ENCODE measurements at places on chromosomes 7 and 10.

- peaks cover 6% of the 10 kb centered on the region for H3K36me3 ChIP-seq
- no peak for DNase-seq
- H3K4me3 ChIP-seq: no peak overlapping the region
- H3K4me1 ChIP-seq: peaks cover 93% of the 10 kb centered on the region
Measured at GRCh38 chr10:112986544-112987190, 36.6 kb downstream of the TCF7L2 start.

- H3K36me3 ChIP-seq: no peaks in the 10 kb centered on the region
- peaks cover 9% of the 10 kb centered on the region for H3K4me1 ChIP-seq
- peak overlapping the region; percentile 87 for H3K4me3 ChIP-seq
- peaks cover 35% of the 10 kb centered on the region for H3K27me3 ChIP-seq
Measured at GRCh38 chr7:20331910-20332813, 1.5 kb downstream of the ITGB8 start.

DNA sequence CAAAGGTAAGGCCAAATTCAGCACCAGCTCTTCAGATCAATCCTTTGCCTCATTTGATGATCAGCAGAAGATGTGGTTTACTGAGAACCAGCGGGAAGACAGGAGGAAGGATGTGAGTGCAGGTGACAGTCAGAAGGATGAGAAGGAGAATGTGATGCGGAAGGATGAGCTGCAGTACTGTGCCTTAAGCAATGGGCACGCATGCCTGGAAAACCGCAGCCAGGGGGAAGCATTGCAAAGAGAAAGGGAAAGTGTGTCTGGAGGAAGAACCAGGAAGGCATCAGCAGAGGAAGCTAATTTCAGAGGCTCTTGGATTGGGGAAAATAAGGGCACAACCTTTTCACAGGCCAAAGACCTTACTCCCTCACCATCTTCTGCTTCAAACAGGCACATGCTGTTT is 25.7 kb downstream of the C10orf71 start:
- no peak overlapping the region for H3K4me3 ChIP-seq
- H3K27me3 ChIP-seq: no peaks in the 10 kb centered on the region
- no peaks in the 10 kb centered on the region for H3K4me1 ChIP-seq
- peak; percentile 57 for DNase-seq

- H3K4me1 ChIP-seq: no peaks in the 10 kb centered on the region
- H3K27ac ChIP-seq: no peak overlapping the region
- DNase-seq: no peak
- no peak overlapping the region for H3K4me3 ChIP-seq
Measured at GRCh38 chr7:65233409-65234034, 140.1 kb upstream of the ZNF92 start.

GRCh38 chr10:17348501-17349349 is 105.7 kb downstream of the ST8SIA6 start:
- H3K36me3 ChIP-seq: no peaks in the 10 kb centered on the region
- no peaks in the 10 kb centered on the region for H3K4me1 ChIP-seq
- peak; percentile 43 for DNase-seq
- H3K27ac ChIP-seq: no peak overlapping the region
- H3K4me3 ChIP-seq: no peak overlapping the region
- H3K27me3 ChIP-seq: no peaks in the 10 kb centered on the region

DNA sequence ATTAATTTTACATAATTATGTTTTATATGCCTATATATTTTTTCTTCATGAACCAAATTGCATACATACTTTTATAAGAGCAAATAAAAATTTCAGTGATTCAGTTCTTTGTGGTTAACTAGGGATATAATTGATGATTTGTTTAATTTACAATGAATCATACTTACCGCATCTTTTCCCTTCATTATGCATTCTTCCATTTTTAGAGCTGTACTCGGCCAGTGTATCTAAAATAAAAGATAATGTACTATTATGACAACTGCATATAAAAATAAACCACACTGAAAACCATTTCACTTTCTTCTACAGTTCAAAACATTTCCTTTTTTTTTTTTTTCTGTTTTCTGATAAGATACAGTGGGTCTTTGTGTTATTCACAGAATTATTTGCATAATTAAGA is 179.9 kb downstream of the SEMA3E start:
- H3K4me3 ChIP-seq: no peak overlapping the region
- no peak for DNase-seq
- peaks cover 38% of the 10 kb centered on the region for H3K4me1 ChIP-seq
- H3K27ac ChIP-seq: no peak overlapping the region

DNA sequence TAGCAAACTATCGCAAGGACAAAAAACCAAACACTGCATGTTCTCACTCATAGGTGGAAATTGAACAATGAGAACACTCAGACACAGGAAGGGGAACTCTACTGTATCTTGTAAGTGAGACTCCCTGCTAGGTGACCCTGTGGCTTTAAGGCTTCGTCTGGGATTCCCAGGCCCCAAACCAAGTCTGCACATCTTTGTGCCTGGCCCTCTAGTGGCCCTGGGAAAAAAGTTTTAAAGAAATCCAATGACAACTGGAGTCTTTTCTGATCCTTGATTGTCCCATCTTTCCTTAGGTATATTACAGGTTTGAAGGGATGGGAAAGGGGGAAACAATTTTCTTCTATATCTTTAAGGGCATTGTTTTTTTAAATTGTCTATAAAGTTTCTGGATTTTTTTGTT is 10.6 kb upstream of the LIPM start:
- H3K4me3 ChIP-seq: no peak overlapping the region
- DNase-seq: peak; percentile 85
- H3K4me1 ChIP-seq: no peaks in the 10 kb centered on the region

DNA sequence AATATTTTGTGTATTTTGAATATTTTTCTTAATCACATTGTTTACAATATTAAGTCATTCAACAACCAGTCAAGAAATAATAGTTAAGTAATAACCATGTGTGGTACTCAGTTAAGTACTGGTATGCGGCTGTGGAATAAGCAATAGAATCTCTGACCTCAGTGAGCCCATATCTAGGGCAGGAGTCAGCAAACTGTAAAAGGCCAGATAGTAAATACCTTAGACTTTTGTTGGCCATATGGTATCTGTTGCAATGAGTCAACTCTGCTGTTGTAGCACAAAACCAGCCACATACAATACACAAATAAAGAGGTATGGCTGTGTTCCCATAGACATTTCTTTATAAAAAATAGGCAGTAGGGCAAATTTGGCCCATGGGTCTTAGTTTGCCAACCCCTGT is 311.6 kb upstream of the SEMA3A start:
- no peak overlapping the region for H3K4me3 ChIP-seq
- no peaks in the 10 kb centered on the region for H3K27me3 ChIP-seq
- H3K4me1 ChIP-seq: no peaks in the 10 kb centered on the region
- H3K27ac ChIP-seq: no peak overlapping the region

GRCh38 chr10:61894133-61894532 is 7.4 kb upstream of the ARID5B start:
- no peak for DNase-seq
- H3K36me3 ChIP-seq: no peaks in the 10 kb centered on the region
- peaks cover 22% of the 10 kb centered on the region for H3K27me3 ChIP-seq
- H3K4me3 ChIP-seq: no peak overlapping the region

- H3K4me1 ChIP-seq: no peaks in the 10 kb centered on the region
- no peak overlapping the region for H3K27ac ChIP-seq
- H3K4me3 ChIP-seq: peak overlapping the region; percentile 78
- no peaks in the 10 kb centered on the region for H3K36me3 ChIP-seq
Measured at GRCh38 chr10:116743266-116744064, 1.1 kb upstream of the HSPA12A start.

DNA sequence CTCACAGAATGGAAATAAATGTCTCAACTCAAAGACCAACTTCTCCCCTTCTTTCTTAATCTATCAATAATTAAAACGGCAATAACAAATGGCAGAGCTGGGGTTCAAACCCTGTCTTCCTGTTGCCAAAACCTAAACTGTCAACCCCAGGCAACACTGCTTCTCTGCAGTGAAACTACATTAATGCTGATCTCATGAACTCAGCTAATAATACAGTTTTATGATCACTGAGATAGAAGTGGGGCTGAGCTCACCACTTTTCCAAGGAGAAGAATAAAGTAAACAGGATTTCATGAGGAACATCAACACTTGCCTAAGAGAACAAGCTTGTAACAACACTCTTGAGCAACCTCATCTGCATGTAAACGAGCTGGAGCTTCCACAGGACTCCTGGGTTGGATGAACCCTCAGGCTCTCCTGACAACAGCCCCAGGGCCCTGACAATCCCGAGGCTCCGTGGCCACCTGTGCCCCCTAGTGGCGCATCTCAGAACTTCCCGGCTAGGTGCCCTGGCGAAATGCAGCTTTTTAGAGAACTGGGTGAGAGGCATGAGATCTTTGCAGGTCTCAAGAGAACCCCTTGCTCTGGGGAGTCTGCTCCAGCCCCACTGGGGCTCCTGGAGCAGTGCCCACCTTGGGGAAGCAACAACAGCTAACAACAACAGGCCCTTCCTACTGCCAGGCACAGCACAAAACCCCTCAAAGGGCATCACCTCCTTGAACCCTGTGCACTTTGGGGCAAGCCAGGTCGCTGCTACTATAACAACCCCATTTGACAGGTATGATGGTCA is 169.3 kb downstream of the SH3PXD2A start:
- peaks cover 9% of the 10 kb centered on the region for H3K4me1 ChIP-seq
- no peaks in the 10 kb centered on the region for H3K36me3 ChIP-seq
- no peak overlapping the region for H3K27ac ChIP-seq
- no peaks in the 10 kb centered on the region for H3K27me3 ChIP-seq

DNA sequence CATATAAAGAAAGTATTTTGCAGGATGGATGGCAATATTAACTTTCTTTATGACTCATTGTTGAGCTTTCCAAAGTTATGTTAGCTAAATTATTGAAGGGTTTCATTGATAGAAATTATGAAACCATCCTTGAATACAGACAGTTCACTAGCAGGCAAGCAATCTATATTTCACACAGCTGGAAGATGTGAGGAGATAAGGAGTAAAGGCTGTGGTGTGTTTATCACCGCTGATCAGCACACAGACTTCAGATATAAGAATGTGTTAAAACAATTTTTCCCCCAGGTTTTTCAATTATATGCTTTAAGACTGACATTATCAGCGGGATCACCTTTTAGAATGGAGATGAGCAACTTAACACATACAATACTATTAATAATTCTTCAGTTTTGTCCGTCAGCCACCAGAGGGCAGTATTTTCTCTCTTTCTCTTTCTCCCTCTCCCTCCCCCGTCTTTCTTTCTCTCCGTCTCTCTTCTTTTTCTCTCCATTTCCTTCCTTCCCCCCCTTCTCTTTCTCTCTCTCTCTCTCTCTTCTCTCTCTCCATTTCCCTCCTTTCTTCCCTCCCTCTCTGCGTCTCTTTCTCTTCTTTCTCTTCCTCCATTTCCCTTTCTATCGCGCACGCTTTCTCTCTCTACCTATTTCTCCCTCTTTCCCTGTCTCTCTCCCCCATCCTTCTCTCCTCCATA is 62.9 kb upstream of the FAM171A1 start:
- DNase-seq: peak; percentile 81
- H3K4me3 ChIP-seq: peak overlapping the region; percentile 40
- H3K27me3 ChIP-seq: peaks cover 12% of the 10 kb centered on the region
- no peaks in the 10 kb centered on the region for H3K4me1 ChIP-seq
- H3K27ac ChIP-seq: no peak overlapping the region
- no peaks in the 10 kb centered on the region for H3K36me3 ChIP-seq

- H3K27me3 ChIP-seq: 0 out of 2 replicates have a peak, but pooled peaks cover 5% of the 10 kb centered on the region
- H3K36me3 ChIP-seq: no peaks in the 10 kb centered on the region
- no peak overlapping the region for H3K27ac ChIP-seq
- no peak for DNase-seq
- H3K4me1 ChIP-seq: peaks cover 13% of the 10 kb centered on the region
Measured at GRCh38 chr7:100565133-100565571, 8.5 kb downstream of the SAP25 start.

GRCh38 chr7:135210888-135211178 is 493 bp downstream of the WDR91 start:
- peaks cover 6% of the 10 kb centered on the region for H3K4me1 ChIP-seq
- DNase-seq: peak; percentile 39
- peaks cover 11% of the 10 kb centered on the region for H3K27me3 ChIP-seq
- peak overlapping the region; percentile 95 for H3K4me3 ChIP-seq
- H3K27ac ChIP-seq: no peak overlapping the region

DNA sequence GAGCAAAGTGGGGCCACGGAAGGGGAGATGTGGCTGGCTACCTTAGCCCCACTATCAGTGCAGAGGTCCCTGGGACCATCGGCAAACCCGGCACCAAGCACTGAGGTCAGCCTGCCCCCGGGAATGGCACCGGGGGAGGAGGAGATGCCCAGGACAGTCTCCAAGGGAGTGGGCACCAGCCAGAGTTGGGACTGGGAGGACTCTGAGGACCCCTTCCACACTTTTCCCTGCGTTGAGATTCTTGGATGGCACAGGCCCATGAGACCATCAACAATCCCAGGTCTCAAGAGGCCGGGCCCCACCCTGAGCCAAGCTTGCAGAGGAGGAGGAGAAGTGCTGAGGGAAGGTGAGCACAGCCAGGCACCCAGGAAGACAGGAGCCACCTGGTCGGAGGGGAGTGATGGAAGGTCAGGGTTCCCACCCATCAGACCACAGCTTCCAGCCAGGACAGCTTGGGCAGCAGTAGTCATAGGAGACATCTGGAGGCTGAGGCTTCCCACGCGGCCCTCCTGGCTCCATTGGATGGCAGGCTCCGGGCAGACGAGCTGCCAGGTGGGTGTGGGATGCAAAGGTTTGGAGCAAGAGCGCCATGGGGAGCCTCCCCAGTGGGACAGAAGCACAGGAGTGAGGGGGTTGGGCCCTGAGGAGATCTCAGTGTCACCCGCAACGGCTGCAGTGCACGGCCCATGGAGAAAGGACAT is 2.6 kb upstream of the OPN4 start:
- peaks cover 7% of the 10 kb centered on the region for H3K4me1 ChIP-seq
- H3K27me3 ChIP-seq: no peaks in the 10 kb centered on the region
- no peaks in the 10 kb centered on the region for H3K36me3 ChIP-seq
- no peak overlapping the region for H3K27ac ChIP-seq
- no peak for DNase-seq
- no peak overlapping the region for H3K4me3 ChIP-seq

DNA sequence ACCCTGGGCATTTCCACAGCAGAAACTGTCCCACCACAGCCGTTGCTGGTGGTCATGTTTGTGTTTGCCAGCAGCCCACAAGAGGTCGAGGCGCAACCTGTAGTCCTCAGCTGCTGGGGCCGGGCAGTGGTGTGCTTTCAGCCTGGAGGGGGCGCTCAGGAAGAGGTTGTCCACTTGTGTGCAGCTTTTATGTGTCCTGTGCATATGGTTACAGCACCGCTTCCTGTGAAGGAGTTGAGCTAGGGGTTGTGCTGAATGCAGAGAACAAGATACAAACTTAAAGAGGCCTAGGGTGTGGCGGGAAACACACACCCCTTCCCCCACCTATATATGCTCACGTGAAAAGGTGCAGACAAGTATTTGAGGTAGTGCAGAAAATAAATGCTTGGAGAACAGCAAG is 29.5 kb upstream of the PFKFB3 start:
- H3K36me3 ChIP-seq: no peaks in the 10 kb centered on the region
- no peaks in the 10 kb centered on the region for H3K27me3 ChIP-seq
- H3K27ac ChIP-seq: no peak overlapping the region
- no peaks in the 10 kb centered on the region for H3K4me1 ChIP-seq
- no peak overlapping the region for H3K4me3 ChIP-seq
